ENCODE measurements at places on chromosomes 12 and 14. TPM values are rescaled to one million over a fixed set of nuclear protein-coding genes. Genes with fewer than 3 reads are reported as not detected.

Gene TEX52
- total RNA-seq, result not detected

GRCh38 chr12:76556368-76556767 is 3.2 kb downstream of the OSBPL8 start:
- H3K27me3 ChIP-seq, result no peaks in the 10 kb centered on the region
- DNase-seq, result no peak
- H3K36me3 ChIP-seq, result no peaks in the 10 kb centered on the region
- H3K4me1 ChIP-seq, result no peaks in the 10 kb centered on the region
- no peak overlapping the region for H3K4me3 ChIP-seq

DNA sequence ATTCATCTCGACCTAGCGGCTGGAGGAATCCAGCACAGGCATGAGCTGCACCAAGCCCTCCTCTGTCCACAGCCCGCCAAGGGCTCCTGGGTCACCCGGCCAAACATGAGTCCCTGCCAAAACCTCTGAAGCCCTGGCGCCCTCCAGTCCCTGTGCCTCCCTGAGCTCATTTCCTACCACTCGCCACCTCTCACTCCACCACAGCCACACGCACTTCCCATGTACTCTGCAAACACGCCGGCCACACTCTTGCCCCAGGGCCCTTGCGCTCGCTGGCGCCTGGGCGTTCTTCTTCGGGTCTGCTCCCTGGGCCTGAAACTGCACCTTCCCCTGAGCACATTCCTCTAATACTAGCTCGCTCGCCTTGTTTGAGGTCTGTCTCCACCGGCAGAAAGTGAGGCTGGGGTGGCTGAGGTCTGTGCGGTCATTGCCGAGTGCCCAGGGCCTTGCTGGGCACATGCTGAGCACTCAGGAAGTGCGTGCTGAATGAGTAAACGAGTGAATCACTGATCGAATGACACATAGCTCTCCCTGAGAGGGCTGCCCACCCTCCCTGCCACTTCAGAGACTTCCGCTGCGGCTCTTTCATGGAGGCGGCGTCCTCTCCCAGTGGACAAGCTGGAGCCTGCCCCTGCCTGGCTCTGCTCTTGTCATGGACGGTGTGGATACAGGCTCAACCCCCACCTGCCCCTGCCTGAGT is 33.7 kb upstream of the DLK1 start:
- no peak overlapping the region for H3K4me3 ChIP-seq
- no peaks in the 10 kb centered on the region for H3K36me3 ChIP-seq
- DNase-seq, result no peak
- no peaks in the 10 kb centered on the region for H3K4me1 ChIP-seq
- no peaks in the 10 kb centered on the region for H3K27me3 ChIP-seq

GRCh38 chr12:6201213-6201608 is 1.0 kb downstream of the CD9 start:
- peak overlapping the region; percentile 87 for H3K27ac ChIP-seq
- H3K27me3 ChIP-seq, result no peaks in the 10 kb centered on the region
- H3K36me3 ChIP-seq, result no peaks in the 10 kb centered on the region
- H3K4me3 ChIP-seq, result peak overlapping the region; percentile 91
- peak; percentile 78 for DNase-seq

GRCh38 chr12:106773286-106774004 is 1.0 kb upstream of the RIC8B start:
- peak overlapping the region; percentile 33 for H3K4me3 ChIP-seq
- DNase-seq, result no peak
- H3K36me3 ChIP-seq, result no peaks in the 10 kb centered on the region
- peak overlapping the region; percentile 97 for H3K27ac ChIP-seq
- H3K4me1 ChIP-seq, result peaks cover 8% of the 10 kb centered on the region

Measured in aorta (tissue), 5 donors.